GM23248 (cell line): ENCODE measurements at places on chromosomes 1 and 21. TPM values are rescaled to one million over a fixed set of nuclear protein-coding genes. Genes with fewer than 3 reads are reported as not detected.

The CHD5 gene
- 0.10 TPM in 1 of 2 replicates, not detected in the other for polyA plus RNA-seq

The CEP104 gene
- polyA plus RNA-seq, result 24.7 and 29.8 TPM in 2 replicates

The DYNLT4 gene
- polyA plus RNA-seq, result 0.52 and 0.59 TPM in 2 replicates

The CHI3L1 gene
- polyA plus RNA-seq, result 0.23 TPM in 1 of 2 replicates, not detected in the other

The KPRP gene
- 9.9 and 10.4 TPM in 2 replicates for polyA plus RNA-seq

The ANGPTL1 gene
- 3.6 and 4.1 TPM in 2 replicates for polyA plus RNA-seq

The NPR1 gene
- polyA plus RNA-seq, result 0.09 and 0.19 TPM in 2 replicates

The FCGR2B gene
- polyA plus RNA-seq, result 0.18 TPM in 1 of 2 replicates, not detected in the other

The A3GALT2 gene
- polyA plus RNA-seq, result not detected in 2 replicates

The SH3BGRL3 gene
- polyA plus RNA-seq, result 2,795 and 2,825 TPM in 2 replicates

The TDRD5 gene
- polyA plus RNA-seq, result not detected in 2 replicates

The DIPK1A gene
- polyA plus RNA-seq, result 49.6 and 51.6 TPM in 2 replicates

The S100A16 gene
- polyA plus RNA-seq, result 801 and 826 TPM in 2 replicates

The DNM3 gene
- 1.4 and 1.8 TPM in 2 replicates for polyA plus RNA-seq

The KRTAP10-10 gene
- polyA plus RNA-seq, result not detected in 2 replicates

The FAM167B gene
- 5.0 and 5.1 TPM in 2 replicates for polyA plus RNA-seq

The SMG7 gene
- 28.2 and 32.8 TPM in 2 replicates for polyA plus RNA-seq
